ENCODE measurements at places on chromosomes 2 and 18.
A peak's percentile ranks its signal among the peaks of the same experiment; 100 is the strongest.

DNA sequence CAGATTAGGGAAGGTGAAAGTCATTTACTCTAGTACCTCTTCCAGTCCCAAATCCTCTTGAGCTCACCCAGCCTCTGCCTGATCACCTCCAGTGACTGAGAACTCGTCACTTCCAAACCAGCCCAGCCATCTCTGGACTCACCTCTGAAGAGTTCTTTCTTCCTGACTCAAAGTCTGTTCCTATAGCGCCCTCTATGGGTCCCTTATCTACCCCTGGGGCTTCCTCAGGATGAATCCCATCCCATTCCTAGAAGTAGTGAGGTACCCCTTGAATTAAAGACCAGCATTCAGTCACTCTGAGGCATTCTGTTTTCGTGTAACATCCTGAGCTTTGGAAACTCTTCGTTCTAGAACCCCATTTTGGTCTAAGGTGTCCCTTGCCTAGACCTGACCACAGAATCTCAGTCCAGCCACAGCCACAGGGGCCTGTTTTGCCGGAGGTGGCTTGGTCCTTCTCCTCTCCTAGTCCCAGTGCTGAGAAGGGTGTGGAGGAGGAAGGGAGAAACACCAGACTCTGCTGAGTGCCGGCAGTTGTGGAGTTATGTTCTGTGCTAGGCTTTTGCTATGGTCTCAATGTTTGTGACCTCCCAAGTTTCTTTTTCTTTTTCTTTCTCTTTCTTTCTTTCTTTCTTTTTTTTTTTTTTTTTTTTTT lies 32.7 kb downstream of the SIX3 start:
- DNase-seq, result peak; percentile 71

DNA sequence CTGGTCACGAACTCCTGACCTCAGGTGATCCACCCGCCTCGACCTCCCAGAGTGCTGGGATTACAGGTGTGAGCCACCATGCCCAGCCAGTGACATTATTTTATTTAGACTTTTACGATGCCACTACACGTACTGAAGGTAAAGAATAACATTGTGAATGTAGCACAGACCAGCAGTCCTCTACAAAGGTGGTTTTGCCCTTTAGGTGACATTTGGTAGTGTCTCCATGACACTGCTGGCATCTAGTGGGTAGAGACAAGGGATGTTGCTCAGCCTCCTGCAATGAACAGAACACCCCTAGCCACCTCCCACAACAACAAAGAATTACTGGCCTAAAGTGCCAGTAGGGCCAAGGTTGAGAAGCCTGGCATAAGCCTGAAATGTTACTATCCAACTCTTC lies 69.5 kb downstream of the MYOM1 start:
- no peak for DNase-seq

DNA sequence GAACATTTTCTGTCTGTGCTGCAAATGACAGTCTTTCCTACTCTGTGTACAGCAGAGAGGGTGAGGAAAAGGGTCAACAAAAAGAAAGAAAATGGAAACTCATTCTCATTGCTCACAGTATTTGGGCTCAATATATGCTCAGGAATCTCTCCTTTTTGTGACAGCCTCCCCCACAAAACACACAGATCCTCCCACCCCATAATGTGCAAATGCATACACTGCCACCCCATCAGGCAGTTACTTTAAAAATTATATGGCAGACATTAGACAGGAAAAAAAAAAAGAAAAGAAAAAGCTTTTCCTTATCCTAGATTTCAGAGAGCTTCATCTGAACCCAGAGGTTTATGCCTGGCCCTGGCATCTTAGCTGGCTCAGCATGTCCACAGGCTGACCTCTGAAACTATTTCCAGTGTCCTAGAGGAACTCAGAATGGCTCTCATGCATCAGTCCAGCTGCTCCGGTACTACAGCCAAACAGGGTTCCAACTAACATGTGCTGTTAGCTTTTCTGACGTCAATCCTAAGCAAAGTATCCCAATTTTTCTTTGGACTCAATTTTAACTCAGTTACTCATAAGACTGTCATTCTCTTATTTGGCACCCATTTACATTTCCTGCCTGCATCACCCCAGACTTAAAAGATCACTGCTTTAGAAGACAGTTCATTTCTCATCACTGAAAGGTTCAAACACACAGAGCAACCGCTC lies 105.9 kb downstream of the RBMS1 start:
- DNase-seq, result peak; percentile 45

GRCh38 chr2:216098421-216099334 lies 10.5 kb upstream of the XRCC5 start:
- no peak for DNase-seq

GRCh38 chr2:121992700-121993099 lies 237.2 kb downstream of the TSN start:
- no peak for DNase-seq

DNA sequence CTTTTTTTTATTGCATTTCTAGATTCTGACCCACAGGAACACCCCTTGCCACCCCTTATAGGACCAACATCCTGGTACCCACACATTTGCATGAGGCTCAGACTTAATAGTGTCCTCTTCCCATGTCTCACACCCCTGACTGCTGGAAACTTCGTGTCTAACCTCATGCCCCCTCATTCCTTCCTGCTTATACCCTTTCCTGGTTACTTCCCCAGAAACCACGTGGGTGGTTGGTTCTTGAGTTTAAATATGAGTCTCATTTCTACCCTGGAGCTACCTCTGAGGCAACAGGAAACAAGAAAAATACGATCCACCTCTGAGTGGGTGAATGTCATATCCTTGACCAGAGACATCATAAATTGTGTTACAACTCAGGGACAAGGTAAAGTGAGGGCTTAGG lies 1.6 kb downstream of the TNP1 start:
- DNase-seq, result no peak

DNA sequence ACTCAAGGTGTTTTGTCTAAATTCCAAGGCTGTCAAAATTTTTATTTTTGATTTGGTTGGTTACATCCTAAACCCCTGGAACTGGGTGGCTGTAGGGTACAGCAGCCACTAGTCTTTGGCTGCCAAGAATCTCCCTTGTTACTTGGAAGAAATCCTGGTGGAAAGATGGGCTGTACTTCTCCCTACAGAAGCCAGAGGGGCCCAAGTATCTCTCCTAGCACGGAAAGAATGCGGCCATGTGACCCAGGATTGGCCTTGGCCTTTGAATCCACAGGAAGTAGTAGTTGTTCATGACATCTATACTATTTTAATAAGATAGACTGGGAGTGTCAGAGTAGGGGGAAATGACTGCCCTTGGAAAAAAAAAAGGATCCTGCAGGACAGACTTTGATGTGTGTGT lies 54.4 kb upstream of the MYO3B start:
- DNase-seq, result no peak

DNA sequence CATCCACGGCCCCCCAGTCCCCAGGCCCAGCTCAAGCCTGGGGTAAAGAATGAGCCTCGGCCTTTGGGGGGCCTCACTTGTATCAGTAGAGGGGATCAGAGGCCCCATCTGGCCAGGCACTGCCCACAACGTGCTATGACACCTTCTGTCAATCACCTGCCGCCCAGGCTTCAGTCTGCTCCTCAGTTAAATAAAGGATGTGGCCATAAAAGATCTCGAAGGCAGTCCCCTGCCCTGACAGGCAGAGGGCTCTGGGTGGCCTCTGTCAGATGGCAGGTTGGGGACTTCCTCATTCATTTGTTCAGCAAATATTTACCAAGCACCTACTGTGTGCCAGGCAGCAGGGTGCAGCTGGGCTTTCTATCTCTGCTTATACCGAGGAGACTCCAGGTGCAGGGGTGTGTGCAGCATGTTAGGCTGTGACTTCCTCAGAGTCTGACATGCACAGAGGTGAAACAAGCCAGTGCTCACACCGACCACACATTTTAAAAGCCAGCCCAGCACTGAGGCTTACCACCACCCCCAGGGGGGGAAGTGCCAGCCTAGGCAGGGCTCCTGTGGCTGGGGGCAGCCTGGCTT lies 166.4 kb downstream of the GALNT1 start:
- DNase-seq, result no peak

DNA sequence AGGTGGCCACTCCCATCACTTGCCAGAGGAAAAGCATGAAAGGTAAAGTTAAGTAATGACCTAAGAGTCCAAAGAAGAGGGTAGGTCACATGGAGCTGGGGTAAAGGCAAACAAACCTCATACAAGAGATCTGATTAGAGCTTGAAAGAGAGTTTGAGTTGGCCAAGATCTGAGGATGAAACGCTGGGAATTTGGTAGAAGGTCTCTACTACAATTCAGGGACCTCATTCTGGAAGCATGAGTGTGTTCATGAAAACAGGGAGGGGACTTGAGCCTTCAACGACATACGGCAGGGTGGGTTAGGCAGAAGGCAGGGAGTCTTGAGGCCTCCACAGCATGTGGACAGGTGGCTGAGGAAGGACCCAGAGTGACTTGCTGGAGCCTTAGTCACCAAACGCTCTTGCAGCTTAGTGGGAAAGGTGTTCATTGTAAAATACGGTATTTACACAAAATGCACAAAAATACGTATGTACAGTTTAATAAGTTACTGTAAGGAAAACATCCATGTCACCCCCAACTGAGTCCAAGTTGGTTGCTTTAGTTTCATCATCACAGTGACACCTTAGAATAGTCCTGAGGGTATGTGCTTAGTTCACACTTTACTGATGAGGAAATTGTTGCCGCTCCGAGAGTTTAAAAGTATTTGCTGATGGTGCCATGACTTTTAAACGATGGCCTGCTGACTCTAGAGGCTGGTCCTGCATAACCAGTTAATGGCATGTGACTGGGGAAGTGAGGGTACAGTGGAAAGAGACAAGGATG lies 5.0 kb upstream of the FARP2 start:
- no peak for DNase-seq

Data from HTR-8/SVneo (cell line).